ENCODE measurements at places on chromosomes 2 and 18. TPM values are rescaled to one million over a fixed set of nuclear protein-coding genes. Genes with fewer than 3 reads are reported as not detected.
A peak's percentile ranks its signal among the peaks of the same experiment; 100 is the strongest.

GRB14 gene
- 6.4 TPM for polyA plus RNA-seq

OTOS gene
- polyA plus RNA-seq, result not detected

GCG gene
- not detected for polyA plus RNA-seq

SLC5A7 gene
- 0.12 TPM for polyA plus RNA-seq

CRACDL gene
- polyA plus RNA-seq, result not detected

NCKAP5 gene
- 0.02 TPM for polyA plus RNA-seq

FBXO15 gene
- polyA plus RNA-seq, result 0.70 TPM

KIF1A gene
- polyA plus RNA-seq, result 0.32 TPM

- H3K27me3 ChIP-seq, result no peaks in the 10 kb centered on the region
- peaks cover 93% of the 10 kb centered on the region for H3K36me3 ChIP-seq
- no peaks in the 10 kb centered on the region for H3K4me1 ChIP-seq
- H3K4me3 ChIP-seq, result no peak overlapping the region
- H3K27ac ChIP-seq, result no peak overlapping the region
Observed at GRCh38 chr2:196140213-196140612, 31.2 kb downstream of the STK17B start.

- no peaks in the 10 kb centered on the region for H3K27me3 ChIP-seq
- no peaks in the 10 kb centered on the region for H3K36me3 ChIP-seq
- no peaks in the 10 kb centered on the region for H3K4me1 ChIP-seq
Observed at GRCh38 chr2:171878481-171878993, 15.5 kb downstream of the SLC25A12 start.

DNA sequence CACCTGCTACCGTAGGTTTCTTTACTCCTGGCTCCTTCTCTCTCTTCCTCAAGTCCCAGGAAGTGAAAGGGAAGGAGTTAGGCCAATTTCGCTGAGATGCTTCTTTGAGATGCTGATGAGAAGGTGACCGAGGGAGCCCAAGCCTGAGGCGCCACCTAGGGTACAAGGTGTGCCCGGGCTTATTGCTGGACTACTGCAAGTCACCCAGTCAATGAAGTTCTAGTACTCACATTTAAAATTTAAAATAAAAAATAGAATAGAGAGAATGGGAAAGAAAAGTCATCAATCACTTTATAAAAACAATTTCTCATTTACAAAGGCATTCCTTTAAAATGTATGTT, 45.3 kb downstream of the ACAA2 start:
- H3K4me3 ChIP-seq, result no peak overlapping the region
- no peak for DNase-seq

DNA sequence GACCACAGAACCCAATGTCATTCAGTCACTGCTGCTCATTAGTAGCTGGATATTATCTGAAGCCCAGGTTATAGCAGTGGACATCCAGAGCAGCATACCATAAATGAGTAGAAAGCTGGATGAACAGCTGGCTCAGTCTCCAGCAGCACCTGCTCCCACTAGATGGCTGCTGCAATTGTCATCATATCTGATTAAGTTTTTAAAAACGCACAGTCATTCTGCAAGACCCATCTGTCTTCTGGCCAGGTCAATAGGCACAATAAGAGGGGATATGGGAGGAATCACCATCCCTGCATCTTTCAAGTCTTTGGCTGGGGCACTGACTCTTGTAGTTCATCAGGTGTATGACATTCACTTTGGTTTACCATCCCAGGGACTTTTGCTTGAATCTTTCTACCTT, 55.1 kb upstream of the XDH start:
- no peaks in the 10 kb centered on the region for H3K27me3 ChIP-seq
- no peaks in the 10 kb centered on the region for H3K36me3 ChIP-seq
- DNase-seq, result no peak
- H3K27ac ChIP-seq, result no peak overlapping the region
- no peak overlapping the region for H3K4me3 ChIP-seq
- H3K4me1 ChIP-seq, result no peaks in the 10 kb centered on the region

DNA sequence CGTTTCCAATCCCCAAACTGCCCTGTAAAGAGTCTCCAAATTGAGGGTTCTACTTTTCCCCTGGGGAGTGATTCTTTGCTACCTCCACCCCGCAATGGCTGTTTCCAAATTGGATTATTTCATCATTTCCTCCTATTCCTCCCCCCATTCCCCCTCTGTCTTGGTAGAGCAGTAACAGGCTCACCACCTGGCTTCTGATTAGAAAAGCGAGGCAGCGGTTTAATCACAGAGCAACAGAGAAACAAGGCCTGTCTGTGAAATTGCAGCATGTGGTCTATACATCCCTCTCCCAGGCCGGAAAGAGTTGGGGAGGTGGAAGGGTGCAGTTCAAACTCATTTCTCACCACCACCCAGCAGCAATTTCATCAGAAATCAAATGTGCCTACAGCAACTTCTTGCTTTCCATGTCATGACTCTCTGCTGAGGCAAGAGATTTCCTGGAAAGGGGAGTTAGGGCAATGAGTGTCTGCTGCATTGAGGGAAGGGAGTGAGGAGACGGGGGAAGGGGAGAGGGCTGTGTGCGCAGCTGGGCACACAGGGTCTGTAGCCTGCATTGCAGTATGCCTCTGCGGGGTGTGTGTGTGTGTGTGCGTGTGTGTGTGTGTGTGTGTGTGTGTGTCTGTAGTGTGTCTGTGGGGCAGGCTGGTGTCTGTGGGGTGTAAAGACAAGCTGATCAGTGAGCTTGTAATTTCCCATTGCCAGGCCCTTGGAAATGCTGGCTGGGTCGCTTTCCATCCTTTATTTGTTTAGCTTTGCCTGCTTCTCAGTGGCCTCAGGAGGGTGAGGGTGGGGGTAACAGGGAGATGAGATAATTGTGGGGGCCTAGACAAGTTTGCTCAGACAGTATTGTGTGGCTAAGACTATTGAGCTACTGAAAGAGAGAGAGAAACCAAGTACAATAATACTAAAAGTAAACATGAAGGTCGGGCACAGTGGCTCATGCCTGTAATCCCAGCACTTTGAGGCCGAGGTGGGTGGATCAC, 13.5 kb upstream of the IGFBP2 start:
- DNase-seq, result peak; percentile 74
- no peaks in the 10 kb centered on the region for H3K36me3 ChIP-seq
- H3K27ac ChIP-seq, result no peak overlapping the region
- H3K27me3 ChIP-seq, result no peaks in the 10 kb centered on the region
- peaks cover 19% of the 10 kb centered on the region for H3K4me1 ChIP-seq
- no peak overlapping the region for H3K4me3 ChIP-seq

DNA sequence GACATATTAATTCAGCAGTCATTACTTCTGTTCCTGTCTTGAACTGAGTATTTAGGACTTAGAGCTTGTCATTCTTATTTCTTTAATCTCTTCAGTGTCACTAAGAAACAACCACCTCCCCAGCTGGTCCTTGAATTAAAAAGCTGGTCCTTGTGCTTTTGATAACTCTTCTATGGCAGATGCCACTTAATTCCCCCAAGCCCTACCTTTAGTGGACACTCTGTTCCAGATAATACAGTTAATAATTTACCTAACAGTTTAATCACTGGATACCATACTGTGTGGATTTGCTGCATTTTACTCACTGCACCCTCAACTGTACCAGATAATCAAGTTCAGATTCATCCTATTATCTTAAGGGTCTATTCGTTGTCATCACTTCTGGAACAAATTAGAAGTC, 73.1 kb downstream of the SKA1 start:
- no peak overlapping the region for H3K27ac ChIP-seq
- DNase-seq, result no peak
- no peaks in the 10 kb centered on the region for H3K4me1 ChIP-seq
- H3K27me3 ChIP-seq, result no peaks in the 10 kb centered on the region

DNA sequence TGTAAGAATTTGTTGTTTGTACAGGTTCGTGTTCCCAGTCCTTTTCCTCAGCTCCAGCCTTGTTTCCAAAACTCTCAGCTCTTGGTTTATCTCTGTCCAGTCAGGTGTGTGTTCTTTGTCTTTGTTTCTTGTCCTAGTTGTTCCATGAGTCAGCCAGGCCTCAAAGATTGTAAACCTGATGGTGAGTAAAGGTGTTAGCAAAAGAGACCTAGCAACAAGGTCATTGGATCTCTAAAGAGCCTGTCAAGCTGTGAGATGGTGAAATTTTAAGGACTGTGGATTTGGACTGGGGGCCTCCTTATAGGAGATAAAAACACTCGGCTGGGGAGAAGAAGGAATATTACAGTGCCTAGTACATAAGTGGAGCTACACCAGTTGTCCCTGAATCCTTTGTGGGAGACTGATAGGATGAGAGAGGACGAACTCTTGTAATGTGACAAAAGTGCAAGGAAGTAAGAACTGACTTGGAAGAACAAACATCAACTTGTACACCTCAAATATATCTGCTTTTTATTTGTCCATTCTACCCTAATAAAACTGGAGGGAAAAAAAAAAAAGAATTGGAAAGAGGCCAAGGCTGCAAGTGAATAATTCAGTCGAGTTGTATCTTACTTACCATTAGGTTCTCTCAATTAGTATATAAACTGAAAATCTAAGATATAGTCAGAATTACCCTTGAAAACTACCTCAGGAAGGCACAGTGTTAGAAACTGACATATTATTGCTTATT, 37.2 kb downstream of the ITGA6 start:
- H3K4me1 ChIP-seq, result no peaks in the 10 kb centered on the region
- no peaks in the 10 kb centered on the region for H3K27me3 ChIP-seq
- no peak for DNase-seq
- H3K27ac ChIP-seq, result no peak overlapping the region
- peaks cover 9% of the 10 kb centered on the region for H3K36me3 ChIP-seq
- H3K4me3 ChIP-seq, result no peak overlapping the region
